ENCODE measurements at places on chromosomes 3 and 15. TPM values are rescaled to one million over a fixed set of nuclear protein-coding genes. Genes with fewer than 3 reads are reported as not detected.

- no peak for DNase-seq
Observed at GRCh38 chr3:118802325-118803095, 232.1 kb downstream of the IGSF11 start.

GRCh38 chr3:22231061-22231460 lies 480.1 kb upstream of the ZNF385D start:
- DNase-seq, result no peak

HRG gene
- polyA plus RNA-seq, result 2.2 TPM

DNA sequence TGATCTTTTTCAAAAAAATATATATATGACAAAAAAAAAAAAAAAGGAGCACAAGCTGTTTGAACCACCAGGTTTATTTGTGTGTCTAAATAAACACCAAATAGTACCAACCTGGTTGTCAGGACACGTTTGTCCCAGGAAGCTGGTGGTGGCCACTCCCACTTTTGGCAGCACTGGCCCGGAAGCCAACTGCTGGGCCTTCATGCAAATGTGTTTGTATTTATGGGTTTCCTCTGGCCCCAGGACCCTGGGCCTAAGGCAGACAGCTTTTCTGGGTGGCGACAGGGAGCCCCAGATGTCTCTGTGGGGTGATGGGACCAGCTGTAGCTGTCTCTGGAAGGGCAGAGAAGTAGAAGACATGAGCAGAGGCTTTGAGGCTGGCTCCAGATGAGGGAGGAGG lies 31.6 kb downstream of the PRKCD start:
- DNase-seq, result no peak

ZDHHC23 gene
- 11.2 TPM for polyA plus RNA-seq

UBAP1L gene
- polyA plus RNA-seq, result 9.1 TPM

MED12L gene
- 2.3 TPM for polyA plus RNA-seq

- DNase-seq, result no peak
Observed at GRCh38 chr15:41513506-41514227, at the start of gene LTK. Gene LTK, minus strand, starts transcription at chr15:41513827. Its CDS starts 118 bp downstream, at chr15:41513709.

CACNA1D gene
- 18.2 TPM for polyA plus RNA-seq
